Brain microvascular endothelial cell (primary cell): ENCODE measurements at places on chromosomes 16 and 17.

DNA sequence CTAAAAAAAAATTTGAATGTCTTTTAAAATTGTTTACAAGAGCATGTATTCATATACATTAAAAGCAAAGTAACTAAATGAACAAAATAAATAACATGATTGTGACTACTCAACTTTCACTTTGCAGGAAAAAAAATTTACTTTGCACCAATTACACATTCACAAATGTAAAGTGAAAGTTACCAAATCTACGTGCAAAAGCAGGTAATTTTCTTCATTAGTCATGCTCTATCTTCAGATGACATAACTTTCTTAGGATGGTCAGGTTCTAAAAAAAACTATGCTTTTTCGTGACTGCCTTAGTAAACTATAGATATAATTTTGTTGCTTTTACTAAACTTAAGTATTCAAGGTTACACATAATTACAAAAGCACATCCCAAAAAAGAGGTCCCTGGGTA is 17.0 kb upstream of the ABCA10 start:
- no peak for DNase-seq

DNA sequence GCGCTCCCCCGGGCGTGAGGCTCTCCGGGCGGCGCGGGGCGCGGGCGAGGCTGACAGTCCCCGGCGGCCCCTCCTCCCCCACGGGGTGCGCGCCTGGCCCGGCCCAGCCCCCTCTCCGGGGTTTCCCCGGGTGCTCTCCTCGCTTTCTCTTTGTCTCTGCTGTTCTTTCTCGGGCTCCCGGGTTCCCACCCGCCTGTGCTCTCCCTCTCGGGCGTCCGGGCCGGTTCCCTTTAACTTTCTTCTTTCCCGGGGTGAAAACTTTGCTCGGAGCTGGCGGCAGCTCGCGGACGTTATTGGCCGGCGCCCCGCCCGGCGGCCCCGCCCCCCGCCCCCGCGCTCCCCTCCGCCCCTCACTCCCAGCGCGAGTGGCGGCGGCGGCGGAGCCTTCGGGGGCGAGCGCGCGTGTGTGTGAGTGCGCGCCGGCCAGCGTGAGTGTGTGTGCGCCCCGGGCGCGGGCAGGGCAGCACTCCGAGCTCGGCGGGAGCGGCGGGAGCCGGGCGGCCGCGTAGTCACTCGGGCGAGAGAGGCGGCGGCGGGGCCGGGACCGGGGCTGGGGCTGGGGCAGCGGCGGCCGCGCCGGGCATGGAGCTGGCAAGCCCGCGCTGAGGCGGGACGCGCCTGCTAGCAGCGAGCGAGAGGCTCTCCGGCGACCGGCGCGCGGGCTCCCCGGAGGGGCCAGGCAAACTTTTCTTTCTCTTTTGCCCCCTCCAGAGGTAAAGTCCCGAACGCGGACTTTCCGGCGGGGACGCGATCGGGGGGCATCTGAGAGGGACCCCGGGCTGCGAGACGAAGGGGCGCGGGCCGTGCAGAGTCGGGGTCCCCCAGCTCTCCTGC is at the start of gene NTN1:
Gene NTN1, plus strand, starts transcription at position 353 of the 834 bp plus-strand sequence. CDS start 864 bp downstream, outside the sequence.
- DNase-seq: no peak

GRCh38 chr17:17934806-17935205 is 37.4 kb downstream of the TOM1L2 start:
- no peak for DNase-seq

DNA sequence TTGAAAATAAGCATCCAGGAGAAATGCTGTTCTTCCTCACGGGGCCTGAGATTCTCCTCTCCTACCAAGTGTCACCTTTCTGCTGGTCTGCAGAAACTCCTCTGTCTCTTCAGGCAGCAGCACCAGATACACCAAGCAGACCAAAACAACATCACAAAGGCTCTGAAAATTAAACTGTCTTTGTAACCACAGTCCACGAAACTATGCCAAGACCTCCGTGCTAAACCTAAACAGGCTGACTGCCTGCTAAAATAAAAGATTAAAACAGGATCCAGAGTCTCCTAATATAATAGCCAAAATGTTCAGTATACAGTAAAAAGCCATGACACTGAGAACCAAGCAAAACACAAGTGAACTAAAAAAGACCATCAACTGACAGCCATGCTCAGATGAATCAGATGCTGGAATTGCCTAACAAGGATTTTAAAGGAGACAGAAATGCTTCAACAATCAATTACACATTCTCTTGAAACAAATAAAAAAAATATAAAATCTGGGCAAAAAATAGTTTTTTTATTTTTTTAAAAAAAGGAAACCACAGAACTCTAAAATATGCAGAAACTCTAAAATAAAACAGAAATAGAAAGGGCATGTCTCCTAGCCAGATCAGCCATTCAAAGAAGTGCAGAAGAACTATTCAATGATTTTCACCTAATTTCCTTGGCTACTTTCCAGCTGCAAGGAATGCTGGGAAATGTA is 50.3 kb upstream of the TOX3 start:
- DNase-seq: no peak

GRCh38 chr16:69711115-69711740 is 15.1 kb downstream of the NQO1 start:
- peak; percentile 68 for DNase-seq

- DNase-seq: no peak
Observed at GRCh38 chr16:14095883-14096551, 24.9 kb downstream of the MRTFB start.

DNA sequence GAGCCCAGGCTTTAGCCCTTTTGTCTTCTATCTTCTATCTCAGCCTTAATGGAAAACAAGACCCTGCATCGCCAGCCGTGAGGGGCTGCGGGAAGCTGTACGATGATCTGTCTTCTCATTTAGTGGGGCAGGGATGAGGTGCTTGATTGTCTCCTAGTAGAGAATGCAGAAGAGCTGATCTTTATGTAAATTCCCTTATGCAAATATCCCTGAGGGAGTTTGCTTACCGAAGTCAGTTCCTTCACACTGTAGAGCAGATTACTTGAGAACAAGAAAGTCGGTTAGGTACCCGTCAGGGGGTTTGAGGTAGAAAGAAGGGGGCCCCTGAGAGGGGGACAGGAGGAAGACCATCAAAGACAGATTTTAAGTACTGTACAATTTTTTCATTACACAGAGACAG is 66.2 kb downstream of the IRF8 start:
- DNase-seq: no peak

DNA sequence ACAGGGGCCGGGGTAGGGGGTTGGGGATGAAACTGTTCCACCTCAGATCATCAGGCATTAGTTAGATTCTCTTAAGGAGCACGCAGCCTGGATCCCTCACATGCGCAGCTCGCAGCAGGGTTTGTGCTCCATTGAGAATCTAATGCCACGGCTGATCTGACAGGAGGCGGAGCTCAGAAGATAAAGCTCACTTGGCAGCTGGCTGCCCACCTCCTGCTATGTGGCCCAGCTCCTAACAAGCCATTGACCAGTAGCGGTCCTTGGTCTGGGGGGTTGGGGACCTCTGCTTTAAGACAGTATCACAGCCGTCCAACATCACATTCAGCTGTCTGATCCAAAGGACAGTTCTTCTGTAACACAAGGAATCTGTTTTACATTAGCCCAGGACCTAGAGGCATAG is 62.5 kb downstream of the SLC39A11 start:
- no peak for DNase-seq

DNA sequence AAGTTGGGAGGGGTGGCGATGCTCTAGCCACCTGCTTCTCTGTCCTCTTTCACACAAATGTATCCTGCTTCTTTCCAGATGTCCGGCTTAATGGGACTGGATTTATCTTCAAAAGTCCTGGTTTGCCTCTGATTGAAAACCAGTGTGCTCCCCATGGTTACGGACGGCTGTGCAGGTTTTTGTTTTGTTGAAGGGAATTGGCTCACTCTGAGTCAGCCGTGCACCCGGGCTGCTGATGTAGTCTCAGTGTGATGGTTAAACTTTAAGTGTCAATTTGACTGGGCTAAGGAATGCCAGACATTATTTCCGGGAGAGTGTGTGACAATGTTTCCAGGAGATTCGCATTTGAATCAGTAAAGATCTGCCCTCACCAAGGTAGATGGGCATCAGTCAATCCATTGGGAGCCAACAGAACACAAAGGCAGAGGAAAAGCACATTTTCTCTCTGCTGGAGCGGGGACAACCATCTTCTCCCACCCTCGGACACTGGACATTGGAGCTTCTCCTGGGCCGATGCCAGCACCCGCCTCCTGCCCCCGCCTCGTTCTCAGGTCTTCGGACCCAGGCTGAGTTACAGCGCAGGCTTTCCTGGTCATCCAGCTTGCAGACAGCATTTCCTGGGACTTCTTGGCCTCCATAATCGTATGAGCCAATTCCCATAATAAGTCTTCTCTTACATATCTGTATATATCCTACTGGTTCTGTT is 126.9 kb upstream of the TNRC6C start:
- peak; percentile 92 for DNase-seq

DNA sequence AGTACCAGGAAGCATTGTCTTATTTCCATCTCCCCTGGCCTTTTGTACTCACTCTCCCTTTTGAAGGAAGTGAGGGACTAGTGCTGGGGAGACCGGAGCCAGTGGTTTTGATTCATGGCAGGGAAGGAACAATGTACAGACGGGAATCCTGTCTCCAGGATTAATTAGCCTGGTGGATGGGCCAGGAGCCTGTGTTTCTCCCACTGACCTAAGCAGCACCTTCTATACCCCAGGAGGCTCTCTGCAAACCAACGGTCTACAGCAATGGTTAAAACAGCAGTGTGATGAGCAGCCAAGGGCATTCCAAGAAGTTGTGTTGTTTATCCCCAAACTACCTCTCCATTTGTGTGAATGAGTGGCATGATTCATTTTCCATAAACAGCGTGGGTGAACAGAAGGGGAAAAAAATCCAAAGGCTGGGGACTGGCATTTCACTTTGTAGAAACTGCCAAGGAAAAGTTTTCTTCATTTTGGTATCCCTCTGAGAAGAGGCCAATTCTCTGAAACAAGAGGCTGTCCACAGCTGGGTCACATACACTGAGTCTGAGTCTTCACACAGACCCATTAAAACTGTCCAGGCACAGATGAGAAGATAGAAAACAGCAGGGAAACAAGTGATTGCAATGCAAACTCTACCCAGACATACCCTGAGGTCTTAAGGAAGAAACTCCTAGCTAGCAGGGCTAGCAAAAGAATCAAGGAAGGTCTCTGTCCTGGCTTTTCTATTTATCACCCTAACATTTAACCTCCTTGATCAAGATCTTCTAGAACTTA is 18.1 kb downstream of the ANKFN1 start:
- DNase-seq: no peak

DNA sequence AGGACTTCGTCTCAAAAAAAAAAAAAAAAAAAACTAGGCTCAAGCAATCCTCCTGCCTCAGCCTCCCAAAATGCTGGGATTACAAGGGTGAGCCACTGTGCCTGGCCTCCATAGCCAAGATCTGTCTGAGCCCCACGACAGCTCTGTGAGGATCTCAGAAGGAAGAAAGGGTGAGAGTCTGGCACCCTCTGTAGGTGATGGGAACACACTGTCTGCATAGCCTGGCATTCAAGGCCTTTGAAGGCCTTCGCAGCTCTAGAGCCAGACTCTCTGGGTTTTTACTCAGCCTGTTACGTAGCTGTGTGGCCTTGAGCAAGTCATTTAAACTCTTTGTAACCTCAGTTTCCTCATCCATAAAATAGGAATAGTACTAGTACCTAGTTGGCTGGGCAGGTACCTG is 6.3 kb upstream of the XPO6 start:
- peak; percentile 51 for DNase-seq

- DNase-seq: no peak
Observed at GRCh38 chr17:64689106-64689505, 27.0 kb upstream of the SMURF2 start.

- no peak for DNase-seq
Observed at GRCh38 chr17:81298325-81298990, 3.4 kb upstream of the SLC38A10 start.

DNA sequence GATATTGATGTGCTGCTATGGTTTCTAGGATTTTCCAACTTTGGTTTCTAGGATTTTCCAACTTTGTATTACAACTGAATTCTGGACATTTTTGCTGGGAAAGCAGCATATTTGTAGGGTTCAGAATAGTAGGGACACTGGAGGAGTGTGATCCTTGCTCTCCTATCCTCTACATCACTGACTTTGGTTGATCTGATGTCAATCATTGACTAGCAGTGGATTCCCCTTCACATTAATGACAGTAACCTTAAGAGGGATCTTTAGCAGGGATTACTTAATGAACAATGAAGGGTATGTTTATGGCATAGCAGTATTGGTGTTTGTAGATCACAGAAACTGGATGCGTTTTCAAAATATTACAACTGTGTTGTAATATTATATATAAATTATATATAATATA is 67.4 kb downstream of the MAP2K4 start:
- DNase-seq: no peak

DNA sequence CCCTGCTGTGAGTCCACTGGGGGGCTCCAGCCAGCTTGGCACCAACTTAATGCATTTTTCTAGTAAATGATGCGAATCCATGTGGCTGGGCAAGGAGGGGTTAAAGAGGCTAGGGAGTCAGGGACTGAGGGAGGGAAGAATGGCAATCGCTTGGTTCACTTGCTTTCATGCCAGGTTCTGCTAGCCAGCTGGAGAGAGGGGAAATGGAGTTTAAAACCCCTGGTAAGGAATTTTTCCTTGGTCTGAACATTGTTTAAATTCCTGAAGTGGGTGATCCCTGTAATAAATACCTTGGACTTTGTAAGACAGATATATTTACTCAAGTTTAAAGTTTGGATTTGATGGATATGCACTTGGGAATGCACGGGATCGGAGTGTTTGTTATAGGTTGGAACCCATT is 22.8 kb downstream of the ANKFN1 start:
- DNase-seq: no peak

- no peak for DNase-seq
Observed at GRCh38 chr16:7057458-7057857, 275.2 kb upstream of the RBFOX1 start.

GRCh38 chr17:41910701-41911391 is 7.9 kb downstream of the ACLY start:
- peak; percentile 99 for DNase-seq

GRCh38 chr17:76481071-76481655 is 13.8 kb downstream of the AANAT start:
- no peak for DNase-seq
